ENCODE measurements at places on chromosomes 11 and 22.

GRCh38 chr11:84543367-84544159 lies 1083.6 kb downstream of the DLG2 start:
- no peak for DNase-seq

- no peak for DNase-seq
Observed at GRCh38 chr11:134738581-134738980, 326.5 kb upstream of the B3GAT1 start.

DNA sequence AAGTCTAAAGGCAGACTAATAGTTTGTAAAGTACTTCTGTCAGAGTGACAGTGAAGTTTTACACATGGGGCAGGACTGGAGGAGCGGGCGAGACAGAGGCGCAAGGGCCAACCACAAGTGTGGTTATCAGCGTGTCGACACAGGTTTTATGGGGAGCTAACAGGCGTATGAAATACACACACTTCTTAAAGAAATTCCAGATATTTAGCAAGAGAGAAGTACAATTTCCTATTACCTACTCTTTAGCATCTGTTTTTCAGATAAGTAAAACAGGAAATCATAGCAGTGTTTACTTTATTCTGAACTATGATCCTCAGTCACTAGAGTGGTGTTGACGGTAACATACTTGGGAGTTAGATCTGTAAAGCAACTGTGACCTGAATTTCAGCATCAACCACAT lies 22.5 kb downstream of the VSIG10L2 start:
- DNase-seq = no peak

- DNase-seq = no peak
Observed at GRCh38 chr11:12377106-12377823, at the start of gene PARVA. Gene PARVA, plus strand, starts transcription at chr11:12377571. Its CDS starts 77 bp downstream, at chr11:12377648.

DNA sequence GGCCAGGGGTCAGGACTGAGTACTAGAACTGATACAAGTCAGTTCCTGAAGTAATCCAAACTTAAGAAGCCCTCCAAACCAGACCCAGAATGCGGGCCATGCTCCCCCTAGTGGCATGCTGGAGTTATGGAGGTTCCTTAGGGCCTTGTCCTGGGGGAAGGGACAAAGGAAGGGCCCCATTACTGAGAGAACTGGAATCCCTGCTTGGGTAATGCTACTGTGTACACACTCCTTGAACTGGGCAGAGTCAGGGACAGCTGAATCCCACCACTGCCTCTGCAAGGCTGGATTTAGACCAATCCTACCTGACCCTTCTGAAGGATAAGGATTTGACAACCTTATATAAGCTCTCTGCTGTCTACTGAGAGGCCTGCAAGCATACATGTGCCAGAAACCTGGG lies 97.3 kb upstream of the AKIP1 start:
- peak; percentile 61 for DNase-seq

DNA sequence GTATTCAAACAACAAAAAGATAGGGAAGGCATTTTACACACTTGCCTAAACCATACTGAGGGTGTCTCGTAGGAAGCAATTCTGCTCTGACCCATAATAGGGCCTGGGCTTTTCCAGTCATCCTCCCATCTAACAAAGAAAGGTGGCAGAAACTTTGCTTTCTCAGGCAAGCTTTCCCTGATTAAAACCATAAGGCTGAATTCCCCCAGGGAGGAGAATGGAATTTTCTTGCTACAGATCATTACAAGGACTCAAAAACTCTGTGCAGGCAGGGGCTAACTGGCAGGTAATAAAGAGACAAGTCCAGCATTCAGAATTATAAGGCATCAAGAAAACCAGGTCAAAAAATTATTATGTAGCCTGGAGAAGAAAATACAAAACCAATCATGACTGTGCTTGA lies 90.4 kb downstream of the RBFOX2 start:
- DNase-seq = no peak

DNA sequence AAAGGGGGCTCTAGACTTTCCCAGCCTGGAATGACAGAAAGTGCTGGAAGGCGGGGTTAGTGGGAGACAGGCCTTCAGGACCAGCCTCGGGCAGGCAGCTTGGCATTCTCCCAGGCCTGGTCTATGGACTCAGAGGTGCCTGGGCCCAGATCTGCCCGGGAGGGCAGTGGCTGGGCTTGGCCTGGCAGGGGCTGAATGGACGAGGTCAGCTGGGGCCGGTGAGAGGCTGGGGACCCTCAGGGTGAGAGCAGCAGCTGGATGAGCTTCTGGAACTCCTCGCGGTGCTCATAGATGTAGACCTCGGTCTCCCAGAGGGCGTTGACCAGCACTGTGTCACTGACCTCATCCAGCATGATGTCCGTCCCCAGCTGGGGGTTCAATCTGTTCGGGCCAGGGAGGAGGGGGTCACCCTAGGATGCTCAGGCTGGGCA lies 1.5 kb upstream of the BAIAP2L2 start:
- DNase-seq = no peak

DNA sequence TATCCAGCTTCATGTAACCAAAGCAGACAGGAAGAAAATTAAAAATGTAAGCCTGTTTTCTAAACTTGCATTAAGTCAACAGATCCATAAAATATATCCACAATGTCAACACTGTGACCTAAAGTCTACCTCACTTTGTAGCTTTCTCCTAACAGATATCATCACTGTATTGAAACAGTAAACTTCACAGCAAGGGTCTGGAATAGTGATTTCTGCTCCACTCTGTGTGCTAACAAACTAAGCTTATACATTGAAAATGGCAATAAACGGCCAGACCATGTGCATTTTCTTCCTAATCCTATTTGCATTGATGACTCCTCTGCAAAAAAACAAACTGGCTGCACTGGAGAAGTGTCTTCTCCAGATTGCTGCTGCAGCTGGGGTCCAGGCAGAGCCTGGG lies 26.8 kb downstream of the CADM1 start:
- DNase-seq = no peak

DNA sequence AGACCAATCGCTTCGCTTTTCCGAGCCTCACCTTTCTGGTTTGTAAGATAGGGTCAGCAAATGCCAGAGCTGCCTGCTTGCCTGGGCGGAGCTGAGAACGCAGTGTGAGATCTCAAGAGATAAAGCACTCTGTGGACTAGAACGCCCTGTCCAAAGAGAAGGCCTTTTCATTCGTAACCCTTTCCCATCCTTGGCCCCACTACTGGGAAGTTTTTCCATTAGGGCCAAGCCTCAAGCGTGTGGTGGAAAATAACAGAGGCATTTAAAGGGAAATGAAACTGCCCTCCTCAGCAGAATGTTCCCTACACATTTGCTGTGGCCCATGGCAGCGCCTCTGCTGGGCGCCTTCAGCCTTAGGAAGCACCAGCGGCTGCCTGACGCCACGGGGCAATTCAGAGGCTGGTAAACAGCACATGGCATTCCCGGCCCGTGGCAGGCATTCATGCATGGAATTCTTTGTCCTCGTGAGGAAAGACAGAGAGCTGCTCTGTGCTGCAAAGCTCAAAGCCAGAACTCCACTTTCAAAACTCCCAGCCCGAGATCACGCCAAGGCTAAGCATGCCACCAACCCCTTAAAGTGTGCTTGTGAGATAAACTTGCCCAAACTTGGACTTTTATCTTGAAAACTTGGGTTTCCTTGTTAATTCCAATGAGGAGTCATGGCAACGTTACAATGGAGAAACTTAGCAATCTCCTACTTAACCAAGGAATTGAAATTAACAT lies 38.1 kb downstream of the AHNAK start:
- no peak for DNase-seq

DNA sequence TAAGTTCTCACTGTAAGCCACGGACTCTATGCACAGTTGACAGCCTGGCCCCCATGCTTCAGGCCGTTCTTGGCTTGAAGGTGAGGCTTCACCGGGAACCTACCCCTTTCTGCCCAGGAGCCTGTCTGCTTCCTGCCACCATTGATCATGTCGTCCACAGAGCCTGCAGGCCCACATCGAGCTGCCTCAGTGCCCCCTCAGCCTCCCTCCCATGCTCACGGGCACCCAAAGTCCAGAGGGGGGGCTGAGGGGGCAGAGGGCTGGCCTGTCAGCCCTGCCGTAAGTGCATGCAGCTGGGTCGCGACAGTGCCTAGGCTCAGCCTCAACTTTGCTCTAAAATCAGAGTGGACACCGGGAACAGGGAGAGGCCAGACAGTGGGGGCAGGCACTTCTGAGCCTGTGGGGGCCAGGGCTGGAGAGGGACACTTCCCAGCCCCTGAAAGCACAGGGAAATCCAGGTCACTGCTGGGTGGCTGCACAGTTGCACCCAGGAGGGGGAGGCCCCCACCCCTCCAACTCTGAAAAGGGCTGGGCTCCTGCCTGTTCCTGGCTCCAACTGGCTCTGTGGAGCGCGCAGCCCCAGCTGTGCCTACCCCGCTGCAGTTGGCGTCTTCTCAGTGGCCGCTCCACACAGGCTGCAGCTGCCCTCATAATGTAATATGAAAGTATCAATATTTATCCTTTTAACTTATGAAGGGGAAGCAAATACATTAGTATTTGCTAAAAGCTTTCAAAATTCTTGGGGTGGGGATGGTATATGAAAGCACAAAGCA lies 598.6 kb downstream of the DLG2 start:
- DNase-seq = no peak

- DNase-seq = no peak
Observed at GRCh38 chr22:40853961-40854360, 2.5 kb downstream of the ST13 start.

DNA sequence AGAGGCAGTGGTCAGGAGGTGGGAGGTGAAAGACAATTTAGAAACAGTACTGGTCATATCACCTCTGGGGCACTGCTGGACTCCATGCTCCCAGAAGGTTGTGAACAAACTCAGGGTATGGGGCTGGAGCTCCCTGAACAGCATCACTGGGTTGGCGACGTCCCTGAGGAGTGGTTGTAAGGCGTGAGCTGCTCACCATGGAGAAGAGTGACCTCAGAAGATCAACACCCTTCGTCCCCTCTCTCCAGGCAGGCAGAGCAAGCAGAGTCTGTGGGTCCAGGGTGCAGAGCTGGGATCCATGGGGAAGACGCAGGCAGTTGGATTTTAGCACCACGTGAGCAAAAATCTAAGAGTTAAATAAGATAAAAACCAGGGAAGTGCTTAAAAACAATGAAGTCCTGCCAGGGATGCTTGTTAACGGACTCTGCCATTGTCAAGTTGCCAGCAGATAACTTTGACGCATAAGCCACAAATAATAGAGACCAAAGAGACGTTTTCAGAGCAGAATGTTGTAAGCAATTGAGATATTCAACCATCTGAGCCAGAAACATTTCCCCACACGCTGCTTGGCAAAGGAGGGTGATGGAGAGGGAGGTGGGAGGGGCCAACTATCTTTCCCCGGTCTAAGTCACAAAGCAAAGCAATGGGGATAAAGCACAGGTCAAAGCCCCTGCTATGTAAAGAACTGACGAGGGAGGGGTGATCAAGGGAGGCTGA lies 13.6 kb downstream of the PNPLA5 start:
- DNase-seq = peak; percentile 5

GRCh38 chr22:37913233-37913721 lies 7.2 kb downstream of the MICALL1 start:
- DNase-seq = no peak

DNA sequence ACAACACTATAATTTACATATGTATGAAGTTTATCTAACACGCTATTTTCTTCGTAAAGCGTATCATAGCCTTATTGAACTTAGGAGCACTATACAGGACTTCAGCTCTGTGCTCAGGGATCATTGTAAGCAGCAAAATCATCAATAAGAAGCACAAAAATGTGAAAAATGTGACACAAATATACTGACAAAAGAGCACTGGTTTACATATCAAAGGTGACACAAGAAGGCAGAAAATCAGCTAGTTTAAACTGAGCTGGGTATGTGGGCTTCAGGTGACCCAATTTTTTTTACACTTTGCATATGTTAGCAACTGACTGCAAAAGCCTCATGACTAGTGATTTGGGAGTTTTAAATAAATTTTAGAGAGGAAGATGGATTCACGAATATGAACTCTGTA lies 215.2 kb upstream of the CHORDC1 start:
- no peak for DNase-seq

DNA sequence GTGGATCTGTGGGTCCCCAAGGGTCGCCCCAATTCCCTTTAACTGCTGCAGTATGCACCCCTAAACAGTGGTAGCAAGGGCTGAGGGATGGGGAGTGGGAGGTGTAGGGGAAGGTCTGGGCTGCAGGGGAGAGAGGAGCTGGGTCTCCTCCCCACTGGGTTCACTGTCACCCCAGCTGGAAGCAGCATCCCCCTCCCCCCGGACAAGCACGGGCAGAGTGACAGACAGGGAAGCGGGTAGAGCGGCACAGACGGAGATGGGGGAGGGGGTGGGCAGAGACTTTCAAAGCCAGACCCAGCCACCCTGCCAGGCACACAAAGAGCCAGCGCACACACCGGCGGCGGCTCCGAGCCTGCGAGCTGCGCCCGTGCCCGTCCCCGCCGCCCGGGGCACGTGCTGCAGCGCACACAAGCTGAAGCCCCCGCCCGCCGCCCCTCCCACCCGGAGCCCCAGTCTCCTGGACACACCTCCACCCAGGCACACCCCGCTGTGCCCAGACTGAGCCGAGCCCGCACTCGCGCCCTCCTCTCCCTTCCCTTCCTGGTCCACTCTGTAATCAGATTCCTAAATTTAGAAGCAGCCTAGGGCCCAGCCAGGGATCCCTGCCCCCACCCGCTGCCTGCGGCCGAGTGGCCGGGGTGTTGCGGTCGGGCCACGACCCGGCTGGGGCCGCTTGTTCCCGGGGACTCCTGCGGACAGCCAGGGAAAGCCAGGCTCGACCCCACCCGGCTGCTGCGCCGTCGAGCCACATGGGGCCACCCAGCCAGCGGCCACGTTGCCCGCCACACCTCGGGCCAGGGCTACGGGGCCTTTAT lies 935 bp upstream of the RCOR2 start:
- peak; percentile 55 for DNase-seq

DNA sequence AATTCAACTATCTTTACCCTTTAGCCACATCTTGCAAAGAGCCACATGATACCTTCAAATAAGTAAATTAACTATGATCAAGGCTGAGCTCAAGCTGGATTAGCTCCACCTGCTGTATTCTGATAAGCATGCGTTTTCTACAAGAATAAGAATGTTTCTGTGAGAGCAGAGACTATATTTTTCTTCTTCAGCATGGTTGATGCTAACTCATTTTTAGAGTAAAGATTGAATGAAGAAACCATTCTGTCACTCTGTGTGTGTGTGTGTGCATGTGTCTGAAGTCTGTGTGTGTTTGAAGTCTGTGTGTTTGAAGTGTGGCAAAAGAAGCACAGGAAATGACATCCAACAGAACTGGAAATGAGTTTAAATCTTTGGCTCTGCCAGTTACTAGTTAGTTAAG lies 12.0 kb upstream of the LAYN start:
- peak; percentile 40 for DNase-seq

DNA sequence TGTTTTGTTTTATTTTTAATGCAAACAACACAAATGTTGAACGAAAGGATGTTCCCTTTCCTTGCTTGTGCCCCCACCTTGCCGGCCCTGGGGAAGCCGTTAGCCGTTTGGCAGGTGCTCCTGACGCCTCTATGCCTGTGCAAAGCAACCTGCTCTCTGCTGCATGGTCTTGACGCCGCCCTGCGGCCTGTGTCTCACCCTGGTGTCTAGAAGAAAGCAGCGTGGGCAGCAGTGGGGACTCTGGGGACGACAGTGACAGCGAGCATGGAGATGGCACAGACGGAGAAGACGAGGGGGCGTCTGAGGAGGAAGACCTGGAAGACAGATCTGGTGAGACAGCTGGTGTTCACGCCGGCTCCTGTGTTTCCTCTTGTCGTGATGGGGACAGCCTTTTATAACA lies 5.5 kb downstream of the PHRF1 start:
- no peak for DNase-seq
